Stimulated activated CD8-positive, alpha-beta memory T cell treated with anti-CD3 and anti-CD28 coated beads, Interleukin-7, amount 100 ng/mL, for 1 hour (primary cell): ENCODE measurements at places on chromosomes 1 and 21.
A peak's percentile ranks its signal among the peaks of the same experiment; 100 is the strongest.

DNA sequence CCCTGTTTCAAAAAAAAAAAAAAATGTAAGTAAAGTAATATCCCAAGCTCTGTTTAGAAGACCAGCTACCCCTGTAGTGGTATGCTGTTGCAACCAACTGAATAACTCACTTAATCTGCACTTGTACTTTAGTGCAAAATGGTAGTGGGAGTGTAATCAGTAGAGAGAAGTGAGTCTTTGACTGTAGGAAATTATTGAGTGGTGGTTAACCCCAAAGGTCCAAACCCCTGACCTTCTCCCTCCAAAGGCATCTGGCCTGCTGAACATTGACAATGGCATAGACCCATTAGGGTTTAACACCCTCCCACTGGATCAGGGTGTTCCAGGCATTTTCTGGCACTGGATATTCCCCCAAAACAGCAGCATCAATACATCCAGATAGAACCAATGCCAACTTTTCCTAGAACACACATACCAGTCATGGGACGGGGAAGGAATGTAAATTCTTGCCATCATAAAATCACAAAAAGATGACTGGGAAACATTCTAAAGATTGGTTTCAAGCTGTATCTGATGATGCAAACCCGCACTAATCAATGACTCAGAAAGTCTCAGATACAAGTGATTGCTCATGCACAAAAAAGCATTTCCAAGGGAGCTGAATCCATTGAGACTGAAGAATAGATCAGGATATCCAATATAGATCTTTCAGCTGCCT, 110.3 kb downstream of the MRPL39 start:
- no peak for DNase-seq

- no peak for DNase-seq
Observed at GRCh38 chr1:163231385-163231784, 28.7 kb upstream of the RGS5 start.

GRCh38 chr1:205429762-205430695, 8.2 kb upstream of the LEMD1 start:
- DNase-seq: no peak

GRCh38 chr1:113786069-113786468, 26.2 kb downstream of the RSBN1 start:
- DNase-seq: no peak

GRCh38 chr1:5640845-5641244, 351.4 kb downstream of the NPHP4 start:
- DNase-seq: no peak

DNA sequence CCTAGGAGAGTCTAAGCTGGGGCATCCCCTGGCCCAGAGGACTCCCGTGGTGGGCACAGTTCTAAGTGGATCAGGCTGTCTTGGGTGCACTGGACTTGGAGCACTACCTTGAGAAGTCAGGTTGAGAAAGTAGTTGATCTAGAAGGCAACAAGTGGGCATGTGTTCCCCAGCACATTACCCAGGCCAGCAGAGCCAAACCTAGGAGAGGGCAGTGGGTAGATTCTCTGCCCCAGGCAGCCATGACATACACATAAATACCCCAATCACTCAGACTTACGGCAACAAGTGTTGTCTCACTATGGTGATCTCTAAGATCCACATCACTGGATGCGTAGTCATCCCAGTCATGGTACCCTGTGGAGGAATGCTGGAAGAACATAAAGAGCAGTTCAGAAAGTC, 1.6 kb upstream of the PMF1 start:
- no peak for DNase-seq

DNA sequence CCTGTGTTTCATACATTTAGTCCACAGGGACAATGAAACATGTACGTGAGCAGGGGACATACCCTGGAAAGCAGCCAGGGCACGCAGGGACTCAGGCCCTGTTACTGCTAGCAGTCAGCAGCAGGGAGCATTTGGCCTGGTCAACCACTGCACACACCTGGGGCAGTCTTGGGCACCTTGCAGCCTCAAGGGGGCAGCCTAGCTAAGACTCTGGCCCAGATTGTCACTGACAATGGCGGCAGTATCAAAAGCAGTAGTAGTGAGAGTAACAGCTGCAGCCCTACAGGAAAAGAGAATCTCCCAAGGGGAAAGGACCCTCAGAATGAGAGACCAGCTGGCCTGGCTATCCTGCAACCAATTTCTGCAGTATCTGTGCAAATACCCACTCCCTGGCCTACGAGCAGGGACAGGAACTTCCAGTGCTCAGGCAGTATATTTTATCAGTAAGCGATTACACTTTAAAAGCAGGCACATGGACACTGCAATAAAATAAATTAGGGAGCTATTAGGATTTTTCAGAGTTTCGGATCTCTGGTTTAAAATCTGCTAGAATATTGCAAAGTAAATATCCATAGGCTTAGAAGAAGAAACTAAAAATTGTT, 475.6 kb downstream of the LTN1 start:
- DNase-seq: peak; percentile 21

DNA sequence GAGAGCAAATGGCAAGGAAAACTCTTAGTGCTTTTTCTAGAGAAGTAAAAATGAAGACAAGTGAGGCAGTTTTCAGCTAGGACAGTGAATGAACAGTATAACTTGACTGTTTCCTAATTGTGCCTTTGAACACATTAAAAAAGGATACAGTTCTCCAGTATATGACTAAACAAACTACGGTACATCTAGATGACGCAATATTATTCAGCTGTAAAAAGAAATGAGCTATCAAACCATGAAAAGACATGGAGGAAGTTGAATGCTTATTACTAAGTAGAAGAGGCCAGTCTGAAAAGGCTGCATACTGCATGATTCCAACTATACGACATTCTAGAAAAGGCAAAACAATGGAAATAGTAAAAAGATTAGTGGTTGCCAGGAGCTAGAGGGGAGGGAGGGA, 206.3 kb downstream of the SIPA1L2 start:
- no peak for DNase-seq

DNA sequence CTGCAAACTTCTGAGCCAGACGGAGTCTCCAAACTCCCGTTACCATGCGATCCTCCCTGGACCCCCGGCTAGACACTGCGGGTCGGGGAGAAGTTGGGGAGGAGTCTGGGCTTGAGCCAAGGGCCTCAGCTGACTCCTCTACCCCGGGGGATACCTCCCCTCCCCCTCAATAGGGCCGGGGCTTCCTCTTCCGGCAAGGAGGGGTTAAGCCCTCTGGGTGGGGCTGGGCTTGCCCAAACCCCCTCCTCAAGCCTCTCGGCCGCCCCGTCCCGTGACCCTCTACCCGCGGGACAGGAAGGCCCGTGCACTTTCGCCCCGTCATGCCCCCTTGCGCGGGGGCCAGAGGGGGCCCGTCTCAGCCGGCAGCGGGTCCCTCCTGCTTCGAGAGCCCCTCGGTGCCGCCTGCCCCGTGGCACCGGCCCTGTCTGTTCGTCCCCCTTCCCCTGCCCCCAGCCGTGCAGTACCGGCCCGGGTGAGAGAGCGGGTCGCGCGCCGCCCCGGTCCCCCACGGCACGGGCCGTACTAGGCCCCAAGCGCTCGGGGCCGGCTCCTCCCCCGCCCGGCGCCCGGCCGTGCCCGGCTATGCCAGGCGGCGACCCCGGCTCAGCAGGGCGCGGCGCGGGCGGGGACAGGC, 652 bp downstream of the ARL8A start:
- no peak for DNase-seq

DNA sequence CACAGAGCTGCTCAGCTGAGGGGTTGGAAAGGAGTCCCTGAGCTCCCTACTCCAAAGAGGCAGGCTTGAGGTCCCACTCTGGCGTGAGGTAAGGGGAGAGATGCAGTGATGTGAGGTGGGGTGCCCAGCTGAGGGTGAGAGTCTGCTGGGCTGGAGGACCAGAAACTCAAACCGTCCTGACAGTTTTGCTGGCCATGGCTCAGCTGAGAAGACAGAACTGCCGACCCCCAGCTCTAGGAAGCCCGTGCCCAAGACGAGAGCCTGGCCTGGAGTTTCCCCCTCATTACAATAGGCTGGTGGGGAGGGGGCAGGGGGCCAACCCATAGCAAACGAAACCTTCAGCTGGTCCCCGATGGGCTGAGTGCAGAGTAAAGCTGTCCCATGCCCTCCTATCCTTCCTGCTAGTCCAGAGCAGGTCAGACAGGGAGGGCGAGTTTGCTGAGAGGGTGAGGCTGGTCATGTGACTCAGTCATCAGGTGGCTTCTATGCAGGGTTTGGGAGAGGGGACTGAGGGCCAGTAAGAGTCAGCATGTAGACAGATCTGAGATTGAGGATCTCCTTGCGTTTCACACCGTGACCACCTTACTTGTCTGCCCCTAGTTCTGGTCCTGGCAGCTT, 129.3 kb downstream of the PRDM2 start:
- DNase-seq: no peak

DNA sequence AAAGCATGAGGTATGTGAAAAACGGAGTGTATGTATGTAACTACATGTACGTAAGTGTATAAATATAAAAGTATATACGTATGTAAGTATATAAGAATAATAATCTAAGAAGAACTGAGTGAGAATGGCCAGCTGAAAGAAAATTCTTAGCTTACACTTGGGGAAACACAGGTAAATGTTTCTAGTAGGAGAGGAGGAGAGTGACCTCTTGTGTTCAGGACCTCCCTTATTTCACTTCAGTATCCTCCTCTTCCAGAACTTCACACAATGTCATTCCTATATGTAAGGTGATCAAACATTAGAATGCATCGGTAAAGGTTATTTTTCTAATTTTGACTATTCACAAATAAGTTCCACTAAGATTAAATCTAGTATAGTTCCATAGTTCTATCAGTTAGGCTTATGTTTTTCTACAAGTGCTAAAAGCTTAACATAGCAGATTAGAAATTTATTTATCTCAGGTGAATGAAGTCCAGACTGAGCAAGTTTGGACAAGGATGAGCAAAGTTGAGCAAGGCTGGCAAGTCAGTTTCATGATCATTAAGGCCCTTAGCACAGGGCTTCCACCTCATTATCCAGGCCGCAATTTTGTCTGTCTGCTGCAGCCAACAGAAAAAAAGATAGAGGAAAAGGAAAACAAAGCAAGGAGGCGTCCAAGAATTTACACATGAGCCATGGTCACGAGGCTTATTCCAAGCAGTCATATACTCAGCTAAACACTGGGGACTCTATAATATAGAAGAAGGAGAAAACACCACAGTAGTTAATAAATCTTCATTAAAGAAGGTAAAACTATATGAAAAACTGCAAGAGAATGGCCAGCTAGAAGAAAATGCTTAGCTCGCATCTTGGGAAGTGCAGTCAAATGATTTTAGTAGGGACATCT, 7.1 kb upstream of the MROH9 start:
- DNase-seq: no peak

- no peak for DNase-seq
Observed at GRCh38 chr1:24451746-24452145, 36.1 kb downstream of the NIPAL3 start.

- no peak for DNase-seq
Observed at GRCh38 chr1:117205368-117205767, 5.4 kb downstream of the VTCN1 start.

- DNase-seq: no peak
Observed at GRCh38 chr1:212545941-212546635, 62.5 kb upstream of the ATF3 start.

- no peak for DNase-seq
Observed at GRCh38 chr1:48617252-48617651, 145.2 kb upstream of the SPATA6 start.

- no peak for DNase-seq
Observed at GRCh38 chr1:27545271-27545670, 55.3 kb upstream of the WASF2 start.

DNA sequence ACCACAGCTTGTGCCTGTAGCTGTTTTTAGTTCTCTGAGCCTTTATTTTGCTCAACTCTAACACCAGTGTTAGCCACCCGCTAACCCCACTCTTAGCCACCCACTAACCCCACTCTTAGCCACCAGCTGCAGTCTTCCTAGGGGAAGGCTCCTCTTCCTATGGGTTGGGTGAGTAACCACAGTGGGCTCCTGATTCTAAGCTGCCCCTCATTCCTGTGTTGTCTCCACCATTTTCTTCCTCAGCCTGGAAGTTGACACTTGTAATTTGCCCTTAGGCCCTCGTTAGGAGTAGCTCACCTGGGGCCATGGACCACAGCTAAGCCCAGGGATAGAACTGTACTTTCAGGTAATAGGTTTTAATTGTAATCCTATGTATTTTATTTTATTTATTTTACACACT, 782.9 kb upstream of the TPTE start:
- no peak for DNase-seq

GRCh38 chr1:178599745-178600144, 86.8 kb downstream of the TEX35 start:
- DNase-seq: no peak

GRCh38 chr1:17893891-17894631, 138.9 kb downstream of the ACTL8 start:
- DNase-seq: no peak

DNA sequence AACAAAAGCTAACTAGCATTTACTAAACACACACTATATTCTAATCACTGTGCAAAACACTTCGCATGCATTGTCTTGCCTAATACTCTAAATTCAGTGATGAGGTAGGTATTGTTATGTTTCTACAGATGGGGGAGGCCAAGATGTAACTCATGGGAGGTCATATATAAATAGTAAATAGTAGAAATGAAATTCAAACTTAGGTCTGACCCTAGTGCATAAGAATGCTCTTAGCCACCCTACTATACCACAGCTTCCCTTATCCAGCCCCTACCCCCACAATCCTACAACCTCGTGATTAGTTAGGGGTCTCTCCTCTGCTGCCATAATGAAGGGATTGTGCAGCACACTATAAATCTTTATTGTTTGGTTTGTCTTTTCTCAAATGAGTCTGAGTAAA, 3.3 kb downstream of the PFDN2 start:
- no peak for DNase-seq

DNA sequence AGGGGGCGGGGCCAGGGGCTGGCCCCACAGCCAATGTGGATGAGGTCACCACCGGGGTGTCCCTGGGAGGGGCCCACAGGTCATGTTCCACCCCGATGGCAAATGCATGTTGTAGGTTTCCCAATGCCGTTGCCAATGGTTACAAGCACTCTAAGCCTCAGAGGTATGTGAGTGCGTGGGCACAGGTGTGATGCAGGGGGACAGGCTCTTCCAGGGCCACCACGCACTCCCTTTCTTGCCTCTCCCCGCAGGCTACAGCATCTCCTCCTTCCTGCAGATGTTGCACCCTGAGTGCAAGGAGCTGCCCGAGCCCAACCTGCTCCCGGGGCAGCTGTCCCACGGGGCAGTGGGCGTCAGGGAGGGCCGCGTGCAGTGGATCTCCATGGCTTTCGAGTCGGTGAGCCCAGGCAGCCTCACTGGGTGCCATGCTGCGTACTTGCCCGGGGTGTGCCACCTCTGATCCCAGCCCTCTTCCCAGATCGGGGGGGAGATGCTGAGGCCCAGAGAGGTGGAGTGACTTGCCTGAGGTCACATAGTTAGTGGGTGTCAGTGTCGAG, 52.4 kb downstream of the DISP3 start:
- DNase-seq: no peak

GRCh38 chr1:163241746-163242145, 39.0 kb upstream of the RGS5 start:
- no peak for DNase-seq

- DNase-seq: no peak
Observed at GRCh38 chr1:114154963-114155322, 1.3 kb upstream of the SYT6 start.
